ENCODE measurements at places on chromosomes 13 and 19.

DNA sequence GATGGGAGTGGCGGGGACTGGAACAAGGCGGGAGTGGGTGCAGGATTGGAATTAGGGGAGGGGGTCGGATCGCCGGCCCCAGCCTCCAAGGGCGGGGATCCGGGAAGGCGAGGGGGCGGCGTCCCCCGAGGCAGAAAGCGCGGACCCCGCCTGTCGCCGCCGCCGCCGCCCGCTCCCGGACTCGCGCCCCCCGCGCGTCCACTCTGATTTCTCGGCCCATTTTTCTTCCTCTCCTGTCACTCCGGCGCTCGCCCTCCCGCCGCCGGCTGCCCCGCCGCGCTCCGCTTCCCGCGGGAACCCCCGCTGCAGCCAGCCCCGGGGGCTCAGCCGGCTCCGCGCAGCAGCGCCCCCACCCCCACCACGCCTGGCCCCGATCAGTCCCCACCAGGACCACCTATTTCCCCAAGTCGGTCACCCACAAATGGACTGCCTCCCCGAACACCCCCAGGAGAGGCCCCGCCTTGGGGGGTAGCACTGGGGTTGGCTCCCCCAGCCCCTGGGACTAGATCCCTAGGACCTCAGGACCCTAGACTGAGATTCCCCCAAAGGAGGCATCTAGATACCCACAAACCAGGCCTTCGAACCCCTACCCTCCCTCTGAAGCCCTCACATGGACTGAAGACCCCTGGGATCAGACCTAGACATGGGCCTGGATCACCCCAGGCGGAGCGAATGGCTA is 12.6 kb upstream of the ERFL start:
- DNase-seq: no peak

- no peak for DNase-seq
These were observed 733 bp upstream of the CD320 start for GRCh38 chr19:8308891-8309291.

GRCh38 chr19:3671680-3672574 is 28.3 kb downstream of the PIP5K1C start:
- no peak for DNase-seq

DNA sequence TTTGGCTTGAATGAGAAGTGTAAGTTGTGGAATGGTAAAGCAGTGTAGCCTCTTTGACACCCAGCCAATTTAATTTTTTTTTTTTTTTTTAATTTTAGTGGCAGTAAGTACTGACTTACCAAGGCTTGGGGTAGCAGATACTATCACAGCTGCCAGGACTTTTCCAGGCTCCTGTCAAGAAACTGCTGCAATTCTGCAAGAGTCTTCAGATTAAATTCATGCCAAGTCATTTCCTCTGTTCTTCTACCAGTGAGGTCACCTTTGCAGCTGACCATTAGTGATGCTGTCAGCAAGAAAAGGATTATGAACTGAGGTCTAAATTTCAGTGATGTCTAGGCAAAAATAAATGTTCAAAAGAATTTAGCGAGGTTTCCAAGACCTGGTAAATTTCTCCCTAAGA is 91.2 kb downstream of the GGACT start:
- DNase-seq: no peak

- no peak for DNase-seq
These were observed 165.0 kb downstream of the FGF14 start for GRCh38 chr13:102236830-102237229.

GRCh38 chr13:22929381-22930126 is 251.2 kb upstream of the SGCG start:
- DNase-seq: no peak

DNA sequence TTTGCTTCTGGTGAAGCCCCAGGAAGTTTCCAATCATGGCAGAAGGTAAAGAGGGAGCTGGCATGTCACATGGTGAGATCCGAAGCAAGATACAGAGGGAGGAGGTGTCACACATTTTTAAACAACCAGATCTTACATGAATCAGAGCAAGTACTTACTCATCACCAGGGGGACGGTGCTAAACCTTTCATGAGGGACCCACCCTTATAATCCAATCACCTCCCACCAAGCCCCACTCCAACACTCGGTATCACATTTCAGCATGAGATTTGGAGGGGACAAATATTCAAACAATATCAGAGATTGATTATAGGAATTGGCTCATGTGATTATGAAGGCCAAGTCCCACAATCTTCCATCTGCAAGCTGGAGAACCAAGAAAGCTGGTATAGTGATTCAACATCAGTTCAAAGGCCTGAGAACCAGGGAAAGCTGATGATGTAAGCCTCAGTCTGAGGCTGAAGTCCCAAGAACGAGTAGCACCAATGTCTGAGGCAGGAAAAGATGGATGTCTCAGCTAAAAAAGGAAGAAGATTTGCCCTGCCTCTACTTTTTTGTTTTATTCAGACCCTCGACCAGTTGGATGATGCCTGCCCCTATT is 58.6 kb upstream of the WDFY2 start:
- no peak for DNase-seq

DNA sequence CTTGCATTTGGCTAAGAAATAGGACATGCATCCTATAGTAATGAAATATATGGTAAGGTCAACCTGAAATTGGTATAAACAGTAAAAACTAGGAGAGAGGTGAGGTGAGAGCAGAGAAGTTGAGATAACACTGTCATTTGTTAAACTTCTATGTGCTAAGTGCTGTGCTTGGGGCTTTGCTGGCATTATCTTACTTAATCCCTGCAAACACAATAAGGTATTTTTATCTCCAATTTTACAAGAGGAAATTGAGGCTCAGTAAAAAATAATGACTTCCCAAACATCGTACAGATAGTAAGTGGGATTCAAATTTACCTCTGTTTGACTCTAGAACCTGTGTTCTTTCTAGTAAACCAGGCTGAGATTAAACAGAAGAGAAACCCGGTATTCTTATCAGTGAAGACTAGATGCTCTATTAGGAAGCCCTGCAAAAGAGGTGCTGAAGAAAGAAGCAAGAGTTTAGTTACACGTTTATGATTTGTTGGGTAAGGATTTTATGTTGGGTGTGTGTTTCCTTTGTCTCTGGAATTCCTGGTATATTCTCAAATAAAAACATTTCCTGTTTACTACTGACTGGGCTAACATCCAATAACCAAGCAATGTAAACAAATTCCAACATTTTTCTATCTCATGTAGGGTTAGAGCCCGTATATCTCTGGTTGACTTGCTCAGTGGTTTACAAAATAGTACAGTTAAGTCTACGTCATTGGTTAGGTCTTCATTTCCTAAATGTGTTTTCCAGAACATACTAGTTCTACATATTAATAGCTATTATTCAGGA is 137.3 kb upstream of the FNDC3A start:
- no peak for DNase-seq

DNA sequence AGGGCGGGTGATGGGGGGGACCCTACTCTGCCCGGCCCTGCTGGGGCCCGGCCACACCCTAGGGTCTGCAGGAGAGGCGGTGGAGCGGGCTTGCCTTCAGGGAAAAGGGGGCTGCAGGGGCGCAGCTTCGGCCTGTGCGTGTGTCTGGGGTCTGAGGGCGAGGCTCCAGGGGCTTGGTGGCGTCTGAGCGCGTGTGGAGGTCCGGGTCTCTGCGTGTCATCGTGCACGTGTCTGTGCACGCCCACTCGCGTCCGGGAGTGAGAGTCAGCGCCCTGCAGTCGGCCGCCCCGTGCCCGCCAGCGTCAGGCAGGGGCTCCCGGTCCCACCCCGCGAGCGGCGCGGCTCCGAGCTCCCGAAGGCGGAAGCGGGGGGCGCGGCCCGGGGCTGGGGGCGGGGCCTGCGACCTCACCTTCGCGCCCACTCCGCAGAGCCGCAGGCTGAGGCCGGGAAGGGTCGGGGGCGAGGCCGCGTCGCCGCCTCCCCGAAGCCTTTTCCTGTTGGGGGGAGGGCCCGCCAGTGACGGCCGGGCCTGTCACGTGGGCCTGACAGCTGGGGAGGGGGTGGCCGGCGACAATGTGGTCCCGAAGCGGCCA is at the start of gene ARHGAP45:
Gene ARHGAP45 (plus strand): TSS at position 420 of the 593 bp plus-strand sequence. CDS start 239 bp downstream, outside the sequence.
- peak; percentile 82 for DNase-seq

GRCh38 chr13:30810801-30811200 is 75.5 kb downstream of the ALOX5AP start:
- DNase-seq: no peak

GRCh38 chr19:54473071-54473891 is at the start of gene CDC42EP5:
TSS of gene CDC42EP5 (minus strand) at chr19:54473296. CDS start at chr19:54465547, 7,749 bp downstream.
- DNase-seq: no peak

- no peak for DNase-seq
These were observed 214.8 kb upstream of the UBL3 start for GRCh38 chr13:30065181-30065580.

GRCh38 chr19:42132851-42133528 is 744 bp upstream of the POU2F2 start:
- peak; percentile 81 for DNase-seq

GRCh38 chr13:99926014-99926731 is 45.4 kb downstream of the ZIC5 start:
- no peak for DNase-seq

DNA sequence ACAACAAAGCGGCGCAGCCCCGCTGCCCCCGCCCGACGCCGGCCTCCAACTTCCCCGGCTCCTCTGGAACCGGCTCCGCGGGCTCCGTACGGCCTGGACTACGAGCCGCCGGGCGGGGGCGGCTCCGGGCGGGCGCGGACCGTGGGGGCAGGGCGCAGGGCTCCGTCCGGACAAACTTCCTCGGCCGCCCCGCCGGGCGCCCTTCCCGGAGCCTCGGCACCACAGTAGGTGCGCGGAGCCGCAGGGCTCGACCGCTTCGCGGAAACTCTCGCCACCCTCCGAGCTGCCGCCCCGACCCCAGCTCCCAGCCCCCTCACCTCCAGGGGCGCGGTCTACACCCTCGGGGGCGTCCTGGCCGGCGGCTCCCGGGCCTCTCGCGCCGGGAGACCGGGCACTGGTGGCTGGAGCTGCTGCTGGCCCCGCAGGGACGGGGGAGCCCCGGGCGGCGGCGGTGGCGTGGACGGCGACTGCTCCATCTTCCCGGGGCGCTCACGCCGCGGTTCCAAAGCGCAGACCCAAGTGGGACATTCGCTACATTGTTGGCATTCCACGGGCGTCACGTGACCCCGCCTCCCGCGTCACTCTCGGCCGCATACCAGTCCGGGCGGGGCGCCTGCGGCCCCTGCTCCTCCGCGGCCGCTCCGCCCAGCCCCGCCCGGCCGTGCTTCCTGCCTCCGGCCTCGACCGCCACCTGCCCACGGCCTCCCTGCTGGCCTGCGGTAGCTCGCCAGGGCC is at the start of gene LATS2:
Gene LATS2 (minus strand): TSS at position 558 of the 735 bp plus-strand sequence. CDS start 15,560 bp downstream, outside the sequence.
- peak; percentile 60 for DNase-seq

- no peak for DNase-seq
These were observed 118.7 kb downstream of the FRY start for GRCh38 chr13:32150239-32150638.

GRCh38 chr19:38759590-38760003 is 13.7 kb downstream of the LGALS7 start:
- no peak for DNase-seq

GRCh38 chr13:100533588-100534041 is 55.0 kb downstream of the GGACT start:
- DNase-seq: no peak

DNA sequence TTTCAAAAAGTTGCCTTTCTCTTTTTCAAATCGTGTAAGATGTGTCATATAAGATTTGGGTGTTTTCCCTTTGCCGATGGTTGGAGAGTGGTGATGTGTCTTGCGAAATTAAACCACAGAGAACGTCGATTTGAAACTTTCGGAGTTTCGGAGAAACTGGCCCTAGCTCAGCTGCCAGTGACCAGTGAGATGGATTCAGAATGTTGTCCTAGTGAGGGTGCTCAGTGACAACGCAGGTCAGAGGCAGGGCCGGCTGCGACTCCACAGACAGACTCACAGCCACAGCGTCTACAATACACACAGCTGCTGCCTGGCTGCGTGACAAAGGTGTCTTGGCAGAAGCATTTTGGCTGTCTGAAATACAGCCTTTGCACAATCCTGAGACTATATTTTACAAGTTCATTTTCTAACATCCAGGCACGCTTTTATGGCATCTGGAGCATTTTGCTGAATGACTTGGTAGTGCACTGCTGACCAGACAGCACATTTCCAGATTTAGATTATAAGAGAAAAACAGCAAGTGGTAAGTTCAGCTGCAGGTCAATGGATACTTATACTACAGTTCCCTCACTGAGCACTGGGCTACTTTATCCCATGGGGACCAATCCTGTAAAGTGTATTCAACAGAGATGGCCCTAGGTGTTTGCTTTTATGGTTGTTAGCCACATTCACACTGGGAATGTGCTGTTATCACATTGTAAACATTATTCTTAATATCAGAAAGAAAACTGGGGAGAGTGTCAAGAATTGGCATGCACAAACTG is 207.5 kb downstream of the KCNRG start:
- no peak for DNase-seq

DNA sequence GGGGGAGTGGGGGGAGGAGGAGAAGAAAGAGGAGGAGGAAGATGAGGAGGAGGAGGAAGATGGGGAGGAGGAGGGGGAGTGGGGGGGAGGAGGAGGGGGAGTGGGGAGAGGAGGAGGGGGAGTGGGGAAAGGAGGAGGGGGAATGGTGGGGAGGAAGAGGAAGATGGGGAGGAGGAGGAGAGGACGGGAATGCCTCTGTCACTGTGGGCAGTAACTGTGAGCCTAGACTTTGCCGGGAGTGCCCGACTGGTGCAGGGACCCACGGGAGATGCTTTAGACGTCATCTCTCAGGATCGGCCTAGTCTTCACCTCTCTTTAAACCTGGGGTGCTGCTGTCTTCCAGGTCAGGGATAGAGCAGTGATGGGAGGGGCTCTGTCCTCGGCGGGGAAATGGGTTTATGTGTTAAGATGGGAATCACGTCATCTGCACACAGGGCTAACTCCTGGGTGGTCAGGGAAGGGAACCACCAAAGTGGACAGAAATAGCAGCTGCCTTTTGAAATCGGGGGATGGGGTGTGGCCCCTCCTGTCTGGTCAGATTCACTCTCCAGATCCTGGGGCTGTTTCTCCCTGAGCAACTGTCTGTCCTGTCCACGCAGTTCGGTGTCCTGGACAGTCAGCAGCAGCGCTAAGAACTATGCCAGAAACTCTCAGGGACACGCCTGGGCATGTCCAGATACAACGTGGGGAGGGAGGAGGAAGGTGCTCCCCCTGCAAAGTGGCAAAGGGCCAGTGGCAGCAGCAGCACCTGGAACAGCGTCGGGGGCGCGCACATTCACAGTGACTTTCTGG is 26.9 kb downstream of the GAS6 start:
- DNase-seq: no peak

DNA sequence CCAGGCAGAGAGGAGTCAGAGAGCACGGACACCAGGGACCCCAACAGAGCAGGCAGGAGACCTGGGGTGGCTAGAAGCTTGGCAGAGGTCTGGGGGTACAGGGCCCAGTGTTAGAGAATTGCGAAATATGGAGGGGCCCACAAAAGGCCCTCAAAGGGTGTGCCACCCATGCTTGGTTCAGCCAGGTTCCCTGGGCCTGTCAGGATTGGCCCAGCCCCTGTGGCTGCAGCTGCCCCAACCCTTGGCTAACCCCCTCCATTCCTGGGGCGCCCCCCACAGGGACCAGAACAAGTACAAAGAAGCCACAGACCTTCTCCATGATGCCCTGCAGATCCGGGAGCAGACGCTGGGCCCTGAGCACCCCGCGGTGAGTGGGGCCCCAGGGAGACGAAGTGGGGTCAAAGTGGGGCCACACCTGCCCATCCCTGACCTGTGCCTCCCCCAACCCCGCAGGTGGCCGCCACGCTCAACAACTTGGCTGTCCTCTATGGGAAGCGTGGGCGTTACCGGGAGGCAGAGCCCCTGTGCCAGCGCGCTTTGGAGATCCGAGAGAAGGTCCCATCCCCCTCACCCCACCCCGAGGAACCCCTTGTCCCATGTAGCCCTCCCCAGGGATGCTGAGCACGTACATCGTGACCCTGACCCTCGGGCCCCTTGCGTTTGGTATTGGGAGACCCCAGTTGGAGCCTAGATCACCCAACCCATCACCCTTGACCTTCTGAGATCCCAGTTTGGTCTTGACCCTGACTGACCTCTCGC is 8.0 kb downstream of the KLC3 start:
- DNase-seq: no peak

Data from activated gamma-delta T cell treated with Interleukin-2 at 50 U/mL for 16 hours (primary cell).